ENCODE measurements at places on chromosomes 4 and X.

DNA sequence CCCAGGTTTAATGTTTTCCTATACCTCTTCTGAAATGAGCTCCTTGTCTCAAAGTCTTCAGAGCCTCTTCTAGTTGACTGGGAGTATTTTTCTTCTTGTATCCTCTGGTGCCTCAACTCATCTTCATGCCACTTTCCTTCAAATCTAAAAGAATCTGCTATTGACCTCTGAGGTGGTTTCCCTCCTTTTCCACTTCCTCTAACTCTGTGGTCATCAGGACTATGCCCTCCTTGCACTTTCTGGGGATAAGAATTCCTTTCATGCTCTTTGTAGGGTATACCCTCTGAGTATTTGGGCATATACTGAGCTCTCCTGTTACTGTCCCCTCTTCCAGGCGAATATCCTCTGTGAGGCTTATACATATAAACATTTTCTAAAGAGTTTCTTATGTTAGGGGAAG is 24.8 kb downstream of the BCLAF3 start:
- DNase-seq: no peak

GRCh38 chr4:78735697-78736096 is 40.5 kb upstream of the BMP2K start:
- no peak for DNase-seq

DNA sequence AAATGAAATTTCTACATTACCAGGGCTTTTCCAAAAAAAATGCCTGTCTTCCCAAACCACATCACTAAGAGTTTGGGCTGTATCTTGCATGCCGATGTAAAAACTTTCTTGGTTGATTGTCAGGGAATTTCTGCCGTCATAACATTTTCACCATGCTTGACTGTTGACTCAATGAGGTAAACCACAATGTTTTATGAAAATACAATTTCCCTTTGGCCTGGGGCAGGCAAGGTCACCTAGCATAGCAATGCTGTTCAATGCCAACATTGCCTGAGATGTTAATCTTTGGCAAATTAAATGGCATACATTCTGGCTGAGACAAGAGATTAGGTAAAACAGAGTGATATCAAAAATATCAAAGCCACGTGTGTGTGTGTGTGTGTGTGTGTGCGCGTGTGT is 137.1 kb upstream of the TBL1X start:
- DNase-seq: no peak

DNA sequence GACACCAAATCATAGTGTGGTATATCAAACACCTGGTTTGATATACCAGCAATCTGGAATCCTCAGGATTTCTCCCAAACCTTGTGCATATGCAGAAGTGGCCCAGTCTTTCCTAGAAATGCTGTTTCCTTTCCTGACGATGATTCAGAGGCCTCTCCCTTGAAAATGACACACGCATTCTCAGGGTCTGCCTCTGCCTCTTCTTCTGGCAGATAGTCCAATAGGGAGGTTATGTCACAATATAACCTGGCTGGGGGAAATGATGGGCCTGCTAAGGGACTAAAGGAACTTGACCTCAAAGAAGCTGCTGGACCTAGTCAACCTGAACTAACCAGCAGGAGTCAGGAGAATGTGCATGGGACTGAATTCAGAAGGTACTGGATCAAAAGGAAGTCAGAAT is 435.2 kb downstream of the IDS start:
- DNase-seq: no peak

- DNase-seq: no peak
Measured at GRCh38 chrX:154603438-154604430, 15.3 kb downstream of the CTAG1B start.

GRCh38 chr4:18816228-18816895 is 794.8 kb upstream of the LCORL start:
- DNase-seq: no peak

- no peak for DNase-seq
Measured at GRCh38 chr4:114037988-114038387, 58.5 kb upstream of the ARSJ start.

DNA sequence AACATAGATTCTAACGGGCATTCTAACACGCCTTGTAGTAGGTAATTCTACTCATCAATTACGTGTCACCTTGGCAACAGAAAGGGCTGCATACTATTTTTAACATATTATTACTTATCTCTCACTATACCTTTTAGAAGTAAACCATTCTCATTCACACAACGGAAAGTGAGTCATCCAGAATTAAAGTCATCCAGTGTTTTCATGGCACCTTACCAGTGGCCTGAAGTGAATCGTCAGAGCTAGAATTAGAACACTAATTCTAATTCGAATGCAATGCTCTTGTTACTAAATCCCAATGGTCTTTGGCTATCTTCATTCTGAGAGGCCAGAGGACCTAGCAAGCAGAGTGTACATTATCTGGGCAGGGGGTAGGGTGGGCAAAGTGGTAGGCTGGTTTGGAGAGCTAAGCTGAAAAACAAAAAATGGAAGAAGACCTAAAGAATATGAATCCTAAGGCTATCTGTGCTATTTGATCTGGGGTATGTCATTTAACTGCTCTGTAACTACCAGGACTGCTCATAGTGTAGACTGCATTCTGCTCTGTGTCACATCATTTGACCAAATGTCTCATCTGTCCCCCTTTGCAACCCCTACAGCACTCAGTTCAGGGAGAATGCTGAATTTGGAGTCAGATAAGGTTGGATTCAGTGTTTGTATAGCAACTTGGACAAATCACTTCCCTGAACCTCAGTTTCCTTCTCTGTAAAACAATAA is 96.5 kb downstream of the HDAC8 start:
- DNase-seq: no peak

- no peak for DNase-seq
Measured at GRCh38 chr4:171847751-171848150, 34.5 kb downstream of the GALNTL6 start.

GRCh38 chr4:15425520-15425919 is 2.3 kb upstream of the C1QTNF7 start:
- no peak for DNase-seq

GRCh38 chr4:53697016-53697685 is 105.9 kb upstream of the LNX1 start:
- no peak for DNase-seq

GRCh38 chrX:142978130-142978684 is 47.5 kb upstream of the SPANXN4 start:
- no peak for DNase-seq

- DNase-seq: no peak
Measured at GRCh38 chr4:53705151-53705764, 114.0 kb upstream of the LNX1 start.

DNA sequence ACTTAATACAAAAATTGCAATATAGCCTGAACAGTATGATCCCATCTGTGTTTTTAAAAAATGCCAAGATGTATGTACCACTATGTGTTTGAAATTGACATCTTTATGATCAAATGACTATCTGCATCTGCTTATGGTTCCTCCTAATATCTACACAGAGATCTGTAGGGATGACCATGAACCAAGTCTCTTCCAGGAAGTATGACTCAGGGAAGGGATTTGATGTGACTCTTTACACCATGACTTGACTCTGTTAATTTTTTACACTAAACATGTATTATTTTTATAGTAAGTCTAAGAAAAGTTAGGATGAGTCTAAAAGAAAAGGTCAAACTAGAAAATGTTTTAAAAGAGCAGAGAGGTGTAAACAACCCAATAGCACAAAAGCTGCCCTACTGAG is 164.0 kb downstream of the SH3KBP1 start:
- no peak for DNase-seq

- DNase-seq: peak; percentile 63
Measured at GRCh38 chrX:100928660-100929613, at the start of gene XKRX. Gene XKRX, minus strand, starts transcription at chrX:100928917. Its CDS starts 613 bp downstream, at chrX:100928304.

- DNase-seq: no peak
Measured at GRCh38 chrX:9700555-9700954, 65.1 kb downstream of the GPR143 start.

- peak; percentile 30 for DNase-seq
Measured at GRCh38 chr4:183797445-183798300, 107.4 kb upstream of the STOX2 start.

DNA sequence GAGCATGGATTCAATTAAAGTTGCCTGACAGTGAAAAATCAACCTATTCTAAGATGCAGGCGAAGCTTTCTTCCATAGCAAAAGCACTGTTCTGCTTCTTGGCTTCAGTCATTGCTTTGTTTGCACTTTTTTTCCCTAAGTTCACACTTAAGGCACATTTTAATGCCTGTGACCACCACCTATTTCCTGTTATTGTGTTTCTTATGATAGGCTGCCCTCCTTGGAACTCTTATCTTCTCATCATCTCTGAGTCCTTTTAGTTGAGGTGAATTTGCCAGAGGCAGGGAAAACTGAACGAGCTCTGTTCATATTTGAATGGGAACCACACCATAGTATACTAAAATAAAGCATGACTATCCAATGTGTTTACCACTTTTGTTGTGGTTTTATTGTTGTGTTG is 119.8 kb downstream of the SPCS3 start:
- no peak for DNase-seq

GRCh38 chr4:65921180-65921579 is 250.9 kb upstream of the EPHA5 start:
- no peak for DNase-seq

- no peak for DNase-seq
Measured at GRCh38 chr4:2322841-2323240, 60.9 kb upstream of the MXD4 start.

DNA sequence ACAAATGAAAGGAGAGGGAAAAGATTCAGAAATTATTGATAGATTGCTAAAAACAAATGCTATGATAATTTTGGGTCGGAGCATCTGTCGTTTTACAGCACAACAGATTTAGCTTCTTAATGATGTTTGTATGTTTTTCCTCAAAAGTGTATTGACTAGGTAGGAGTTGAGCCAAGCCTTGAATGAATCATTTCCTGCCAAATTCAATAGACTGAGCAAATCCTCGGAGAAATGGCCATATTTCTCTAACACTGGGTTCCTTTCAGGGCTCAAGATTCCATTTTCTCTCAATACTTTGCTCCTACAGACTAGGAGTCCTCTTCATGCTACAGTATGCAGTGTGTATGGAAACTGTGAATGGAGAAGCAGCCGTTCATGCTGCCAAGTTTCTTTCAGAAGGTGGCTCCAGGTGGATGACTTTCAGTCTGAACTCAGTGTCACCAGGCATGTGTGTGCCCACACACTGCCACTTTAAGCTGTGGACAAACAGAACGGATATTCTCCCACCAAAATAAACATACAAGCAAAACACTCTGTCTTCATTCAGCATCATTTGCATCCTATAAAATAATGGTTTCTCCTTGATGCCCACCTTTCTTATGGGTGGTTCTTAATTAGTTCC is 146.0 kb downstream of the TBL1X start:
- no peak for DNase-seq

- DNase-seq: no peak
Measured at GRCh38 chr4:24984602-24985532, 45.9 kb downstream of the LGI2 start.

GRCh38 chr4:102586002-102586643 is 85.0 kb downstream of the NFKB1 start:
- no peak for DNase-seq

- peak; percentile 40 for DNase-seq
Measured at GRCh38 chr4:109294006-109294405, 8.5 kb downstream of the COL25A1 start.

DNA sequence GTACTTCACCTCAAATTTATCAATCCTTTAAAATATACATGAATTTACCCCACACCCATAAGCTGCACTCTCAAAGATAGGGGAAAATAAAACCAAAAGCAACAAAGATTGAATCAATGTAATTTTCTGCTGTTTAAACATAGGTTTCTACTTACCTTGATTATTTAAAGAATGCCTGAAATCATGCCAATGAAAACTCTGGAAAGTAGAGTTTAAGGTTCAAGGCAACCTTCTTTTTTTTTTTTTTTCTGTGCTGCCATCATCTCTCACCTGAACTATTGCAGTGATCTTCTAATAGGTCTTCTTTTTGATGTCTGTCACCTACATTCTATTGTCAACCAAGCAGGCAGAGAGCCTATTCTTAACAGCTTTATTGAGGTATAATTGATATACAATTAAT is 682.1 kb downstream of the IL1RAPL1 start:
- no peak for DNase-seq

GRCh38 chr4:7585768-7586167 is 151.0 kb upstream of the PSAPL1 start:
- no peak for DNase-seq

DNA sequence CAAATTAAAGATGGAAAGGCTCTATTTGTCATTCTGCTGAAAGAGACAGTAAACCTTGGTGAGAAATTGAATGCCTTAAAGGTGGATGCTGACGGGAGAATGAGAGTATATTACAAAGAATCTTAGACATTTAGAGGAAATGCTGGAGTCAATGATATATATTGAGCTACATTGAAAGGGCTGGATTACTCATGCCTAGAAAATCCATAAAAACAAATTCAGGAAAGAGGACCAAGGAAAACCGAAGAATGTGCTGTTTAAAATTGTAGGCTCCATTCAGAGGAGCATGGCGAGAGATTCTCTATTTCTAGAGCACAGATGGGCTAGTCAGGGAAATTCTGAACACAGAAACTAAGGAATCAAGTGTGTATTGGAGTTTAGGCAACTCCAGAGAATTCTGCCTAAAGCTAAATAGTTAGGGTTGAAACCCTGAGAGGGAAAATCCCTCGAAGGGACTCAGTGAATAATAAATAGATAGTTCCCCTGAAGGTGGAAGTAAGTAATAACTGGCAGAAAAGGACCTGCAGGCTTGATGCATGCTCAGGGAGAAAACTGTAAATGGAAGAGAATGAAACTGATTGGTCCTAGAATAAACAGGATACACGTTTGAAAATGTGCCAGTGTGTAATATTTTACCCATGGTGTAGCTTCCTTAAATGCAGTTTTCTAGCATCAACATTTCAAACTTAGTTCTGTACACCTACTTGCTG is 1532.4 kb upstream of the TENM3 start:
- DNase-seq: no peak

DNA sequence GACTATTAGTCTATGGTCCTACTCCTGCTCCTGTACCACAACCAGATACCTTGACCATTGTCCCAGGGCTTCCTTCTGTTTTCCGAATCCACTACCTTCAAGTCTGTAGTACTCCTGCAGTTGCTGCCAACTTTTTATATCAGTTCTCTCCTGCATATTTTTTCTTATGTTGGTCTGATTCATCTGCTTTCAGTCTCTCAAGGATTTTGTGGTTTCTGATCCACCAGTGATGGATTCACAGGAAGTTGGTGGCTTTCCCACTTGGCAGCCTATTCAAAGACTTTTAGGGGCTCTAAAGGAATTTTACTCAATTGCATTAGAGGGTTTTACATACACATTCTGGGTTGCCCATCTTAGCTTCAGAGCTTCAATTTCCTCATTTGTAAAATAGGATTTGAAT is 23.6 kb downstream of the KIF4A start:
- no peak for DNase-seq

DNA sequence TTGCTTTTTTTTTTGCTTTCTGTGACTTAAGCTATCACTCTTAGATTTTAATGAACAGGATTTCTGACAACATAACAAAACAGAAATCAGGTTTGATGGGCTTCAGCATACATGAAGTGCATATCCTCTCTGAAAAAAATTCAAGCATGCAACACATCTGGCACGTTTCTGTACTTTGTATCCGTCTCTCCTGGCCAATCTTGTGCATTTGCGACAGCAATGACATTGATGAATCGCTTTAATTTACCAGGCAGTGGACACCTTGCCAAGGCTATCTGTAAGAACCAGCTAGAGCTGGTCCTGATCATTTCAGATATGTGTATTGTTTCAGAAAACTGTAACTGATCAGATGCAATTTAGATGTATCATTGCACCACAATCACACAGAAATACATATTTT is 93.3 kb downstream of the CCSER1 start:
- no peak for DNase-seq

- DNase-seq: no peak
Measured at GRCh38 chr4:39528061-39528465, 824 bp upstream of the UGDH start.

GRCh38 chr4:168900080-168900479 is 110.0 kb downstream of the CBR4 start:
- DNase-seq: no peak
